ENCODE measurements at places on chromosomes 4 and X. TPM values are rescaled to one million over a fixed set of nuclear protein-coding genes. Genes with fewer than 3 reads are reported as not detected.

DNA sequence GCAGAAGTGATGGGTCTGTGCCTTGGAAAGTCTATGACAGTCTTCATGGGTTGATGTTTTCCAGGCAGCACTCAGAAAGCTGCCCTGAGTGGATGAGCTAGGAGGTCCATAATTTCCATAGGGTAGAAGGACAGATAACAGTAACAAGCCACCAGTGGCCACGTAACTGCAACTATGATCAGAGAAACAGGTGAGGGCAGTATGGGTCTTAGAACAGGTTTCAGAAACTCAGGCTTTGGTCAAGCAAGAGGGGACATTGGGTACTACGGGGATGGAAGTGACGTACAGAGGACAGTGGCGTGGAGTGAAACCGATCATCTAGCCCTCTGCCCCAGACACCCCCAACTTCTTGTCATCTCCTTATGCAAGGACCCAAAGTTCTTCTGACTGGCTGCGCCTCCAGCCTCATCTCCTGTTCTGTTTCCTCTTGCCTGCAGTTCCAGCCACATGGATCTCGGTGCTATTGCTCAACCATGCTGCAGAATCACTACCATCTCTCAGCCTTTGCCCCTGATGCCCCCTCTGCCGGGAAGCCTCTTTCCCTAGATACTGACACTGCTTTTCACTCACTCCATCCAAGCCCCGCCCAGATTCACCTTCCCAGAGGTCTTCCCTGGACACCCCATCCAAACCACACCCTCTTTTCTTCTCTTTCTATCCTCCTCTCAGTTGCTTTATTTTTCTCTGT lies 123.4 kb downstream of the MFAP3L start:
- no peak for DNase-seq

DNA sequence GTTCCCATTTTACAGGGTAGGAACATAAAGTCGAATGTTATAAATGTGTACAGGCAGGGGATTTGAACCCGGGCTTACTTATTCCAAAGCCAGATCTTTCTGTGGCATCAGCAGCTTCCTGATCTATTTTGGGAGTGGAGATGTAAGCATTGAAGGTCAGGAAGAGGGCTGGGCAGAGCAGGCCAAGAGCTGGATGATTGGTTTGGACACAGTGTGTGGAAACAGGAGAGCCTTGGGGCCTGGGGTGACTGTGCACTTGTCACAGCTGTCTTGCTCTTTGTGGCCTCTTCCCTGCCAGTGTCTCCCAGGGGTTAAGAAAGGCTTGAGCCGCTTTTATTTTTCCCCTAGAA lies 127.9 kb upstream of the ENPP6 start:
- DNase-seq: no peak

GRCh38 chr4:85932500-85933290 lies 427.2 kb downstream of the MAPK10 start:
- DNase-seq: no peak

ZNF141 gene
- polyA plus RNA-seq: 6.2 TPM

PDE6B gene
- polyA plus RNA-seq: 28.6 TPM

Data from immature natural killer cell (primary cell).